Muscle of leg (tissue), 16 donors: ENCODE measurements at places on chromosomes 11 and 22. TPM values are rescaled to one million over a fixed set of nuclear protein-coding genes. Genes with fewer than 3 reads are reported as not detected.

Gene GDPD4
- 0.13 TPM for total RNA-seq

Gene JAM3
- total RNA-seq: 94.6 TPM

GRCh38 chr11:17531071-17531600 is 13.1 kb downstream of the USH1C start:
- no peak for DNase-seq
- peaks cover 16% of the 10 kb centered on the region for H3K27me3 ChIP-seq
- H3K27ac ChIP-seq: no peak overlapping the region
- H3K36me3 ChIP-seq: no peaks in the 10 kb centered on the region
- peaks cover 31% of the 10 kb centered on the region for H3K4me1 ChIP-seq

GRCh38 chr11:10377183-10377582 is 72.3 kb downstream of the ADM start:
- H3K4me3 ChIP-seq: no peak overlapping the region
- H3K4me1 ChIP-seq: peaks cover 14% of the 10 kb centered on the region
- no peak overlapping the region for H3K27ac ChIP-seq
- DNase-seq: peak; percentile 25
- H3K27me3 ChIP-seq: no peaks in the 10 kb centered on the region

- peaks cover 15% of the 10 kb centered on the region for H3K4me1 ChIP-seq
- H3K4me3 ChIP-seq: no peak overlapping the region
- H3K36me3 ChIP-seq: no peaks in the 10 kb centered on the region
- no peak overlapping the region for H3K27ac ChIP-seq
Observed at GRCh38 chr22:41047801-41048211, 44.6 kb upstream of the EP300 start.
